Amygdala (tissue), 56 donors: ENCODE measurements at places on chromosomes 12 and 14.

DNA sequence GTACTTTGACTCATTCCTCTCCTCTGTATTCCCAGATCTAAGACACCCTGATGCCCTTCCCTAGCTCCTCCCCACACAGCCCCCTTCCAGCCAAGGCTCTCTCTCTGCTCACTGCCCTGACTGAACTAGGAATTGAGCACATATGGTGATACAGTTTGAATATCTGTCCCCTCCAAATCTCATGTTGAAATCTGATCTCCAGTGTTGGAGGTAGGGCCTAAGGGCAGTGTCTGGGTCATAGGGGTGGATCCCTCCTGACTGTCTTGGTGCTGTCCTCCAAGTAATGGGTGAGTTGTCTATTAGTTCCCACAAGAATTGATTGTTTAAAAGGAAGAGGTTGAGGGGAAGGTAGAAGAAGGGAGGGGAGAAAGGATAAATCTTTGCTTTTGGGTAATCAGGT lies 17.4 kb downstream of the CMKLR1 start:
- no peak for DNase-seq

DNA sequence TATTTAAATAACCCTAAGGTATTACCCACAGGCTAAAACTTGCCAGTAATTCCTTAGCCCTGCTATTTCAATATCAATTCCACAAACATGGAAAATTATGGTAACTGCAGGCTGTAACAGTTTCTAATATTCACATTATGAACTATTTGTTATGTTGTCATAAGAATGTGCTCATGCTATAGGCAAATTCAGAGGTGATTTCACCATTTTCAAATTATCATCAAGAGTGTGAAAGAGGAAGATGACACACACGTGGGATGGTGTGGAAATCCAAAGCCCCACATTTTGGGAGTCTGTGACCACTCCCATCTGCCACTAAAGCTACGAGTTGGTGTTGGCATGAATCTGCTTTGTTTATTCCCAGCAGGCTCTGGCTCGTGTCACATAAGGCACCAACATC lies 5.9 kb upstream of the MYO1A start:
- DNase-seq, result no peak

GRCh38 chr12:108815875-108816594 lies 41.3 kb downstream of the SSH1 start:
- DNase-seq, result no peak

GRCh38 chr12:87820524-87821202 lies 208.5 kb downstream of the C12orf50 start:
- no peak for DNase-seq

DNA sequence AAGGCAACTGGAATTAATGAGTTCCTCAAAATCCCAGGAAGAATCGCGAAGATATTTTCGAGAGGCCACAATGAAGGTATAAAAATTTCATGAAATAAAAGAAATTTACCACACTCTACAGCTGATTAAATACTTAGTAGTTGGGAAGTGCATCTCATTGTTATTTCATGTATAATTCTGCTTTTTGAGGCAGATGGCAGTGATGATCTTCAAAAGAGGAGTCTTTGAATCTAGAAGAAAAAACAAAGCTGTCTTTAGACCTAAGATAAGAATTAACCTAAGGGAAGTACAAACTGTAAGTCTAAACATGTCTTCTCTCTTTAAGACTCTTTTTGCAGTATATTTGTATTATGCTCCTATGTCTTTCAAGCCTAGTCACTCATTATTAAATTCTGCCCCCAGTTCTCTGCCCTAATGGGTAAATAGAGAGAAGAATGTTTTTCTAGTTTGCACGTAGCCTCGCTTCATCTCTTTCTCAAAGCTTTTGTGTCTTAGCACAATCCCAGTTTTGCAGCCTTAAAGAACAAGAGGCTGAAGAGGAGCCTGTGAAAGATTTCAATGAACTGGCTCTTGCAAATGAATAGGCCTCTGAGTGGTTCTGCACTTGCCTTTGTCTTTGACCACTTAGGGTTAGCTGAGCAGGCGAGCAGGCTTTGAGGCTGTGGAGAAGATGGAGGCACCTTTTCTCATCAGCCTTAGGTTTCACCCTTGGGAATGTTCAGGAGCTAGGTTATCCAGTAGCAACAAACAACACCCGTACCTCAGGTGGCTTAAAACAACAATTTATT lies 32.7 kb downstream of the CFAP54 start:
- DNase-seq, result no peak

DNA sequence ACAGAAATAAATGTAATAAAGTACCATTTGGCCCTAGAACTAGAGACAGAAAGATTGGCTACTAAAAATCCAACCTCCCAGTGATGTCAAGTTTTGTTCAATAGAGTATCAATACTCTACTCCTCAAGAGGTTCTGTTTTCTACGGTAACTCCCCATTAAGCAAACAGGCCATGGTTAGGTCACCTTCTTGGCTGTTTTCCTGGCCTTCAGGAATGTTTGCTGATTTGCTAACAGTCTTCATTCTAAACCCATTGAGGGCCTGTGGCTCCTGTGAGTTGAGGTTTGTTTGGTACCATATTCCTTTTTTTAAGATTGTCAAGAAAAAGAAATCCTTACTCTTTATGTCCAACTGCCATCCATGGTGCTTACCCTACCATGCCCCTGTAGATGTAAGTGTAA lies 1022.0 kb upstream of the TMEM132C start:
- no peak for DNase-seq

DNA sequence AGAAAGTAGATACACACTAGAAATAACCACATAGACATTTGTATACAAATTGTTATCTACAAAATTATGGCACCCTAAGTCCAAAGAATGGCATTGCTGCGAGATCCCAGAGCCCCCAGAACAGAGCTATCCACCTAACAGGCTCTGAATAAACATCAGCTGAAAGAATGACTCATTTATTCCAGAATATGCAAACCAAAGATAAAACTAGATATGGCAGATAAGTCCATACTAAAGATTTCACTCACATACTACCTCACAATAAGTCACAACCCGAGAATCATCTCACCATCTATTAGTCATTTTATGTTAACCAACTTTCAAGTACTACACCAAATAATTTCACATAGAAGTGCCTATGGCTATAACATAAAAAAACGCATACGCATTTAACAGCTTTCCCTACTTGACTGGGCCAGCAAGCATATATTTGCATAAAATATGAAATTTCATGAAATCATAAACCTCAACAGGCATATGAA lies 5.6 kb downstream of the CNIH1 start:
- DNase-seq, result no peak

- DNase-seq, result no peak
These were observed 149.9 kb downstream of the KIF26A start for GRCh38 chr14:104288272-104288671.

- DNase-seq, result no peak
These were observed 710.7 kb downstream of the GALC start for GRCh38 chr14:87282266-87282665.
